A549 treated with RU486 at 1 μM for 4 hours (cell line): ENCODE measurements at places on chromosomes 1 and 21. TPM values are rescaled to one million over a fixed set of nuclear protein-coding genes. Genes with fewer than 3 reads are reported as not detected.

The PBX1 gene
- total RNA-seq: 19.3 to 24.7 TPM (median 23.8 TPM) in 5 replicates

The COL8A2 gene
- total RNA-seq: 0.06 to 0.12 TPM (median 0.08 TPM) in 5 replicates

The SZRD1 gene
- total RNA-seq: 71.9 to 95.4 TPM (median 92.9 TPM) in 5 replicates

The SH2D2A gene
- total RNA-seq: 2.1 to 5.6 TPM (median 3.6 TPM) in 5 replicates

The INAVA gene
- total RNA-seq: 29.7 to 46.4 TPM (median 37.9 TPM) in 5 replicates

The CELF3 gene
- not detected in 5 replicates for total RNA-seq

The DFFB gene
- 2.9 to 4.1 TPM (median 3.9 TPM) in 5 replicates for total RNA-seq

The DYNLT5 gene
- not detected in 5 replicates for total RNA-seq

The CRYBG2 gene
- 0.48 to 2.0 TPM (median 1.4 TPM) in 5 replicates for total RNA-seq

The CAPN9 gene
- not detected in 5 replicates for total RNA-seq

The EBNA1BP2 gene
- total RNA-seq: 177 to 217 TPM (median 193 TPM) in 5 replicates

The C1orf105 gene
- total RNA-seq: not detected in 5 replicates

The KPRP gene
- total RNA-seq: not detected in 5 replicates

The DRAM2 gene
- total RNA-seq: 12.1 to 24.2 TPM (median 22.1 TPM) in 5 replicates

The ANGPTL1 gene
- total RNA-seq: not detected in 5 replicates

The RSPH1 gene
- total RNA-seq: 0.68 to 1.3 TPM (median 0.91 TPM) in 5 replicates

The NR1I3 gene
- total RNA-seq: not detected in 5 replicates
